ENCODE measurements at places on chromosomes 2 and 18.

GRCh38 chr2:8626572-8626971 lies 55.3 kb upstream of the ID2 start:
- DNase-seq = no peak

- peak; percentile 72 for DNase-seq
Observed at GRCh38 chr18:39840406-39840805, 2114.6 kb upstream of the PIK3C3 start.

- no peak for DNase-seq
Observed at GRCh38 chr2:1784986-1785617, 40.8 kb upstream of the PXDN start.

DNA sequence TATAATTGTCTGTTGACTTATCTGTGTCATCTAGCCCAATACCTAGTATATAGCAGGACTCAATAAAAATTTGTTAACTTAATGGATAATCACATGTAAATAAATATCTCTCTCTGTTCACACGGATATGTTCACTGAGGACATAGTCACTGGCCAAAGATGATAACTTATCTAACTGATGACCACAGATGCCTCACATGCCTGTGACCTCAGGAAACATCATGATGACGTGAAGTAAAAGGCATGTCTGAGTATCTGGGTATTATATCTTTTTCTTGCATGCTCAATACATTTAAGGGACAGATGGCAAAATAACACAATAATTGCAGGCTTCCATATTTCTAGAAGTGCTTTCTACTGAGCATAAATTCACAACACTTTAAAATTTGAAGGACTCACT lies 41.4 kb upstream of the PARD3B start:
- DNase-seq = no peak

GRCh38 chr2:216287251-216287650 lies 85.0 kb downstream of the MARCHF4 start:
- DNase-seq = no peak

DNA sequence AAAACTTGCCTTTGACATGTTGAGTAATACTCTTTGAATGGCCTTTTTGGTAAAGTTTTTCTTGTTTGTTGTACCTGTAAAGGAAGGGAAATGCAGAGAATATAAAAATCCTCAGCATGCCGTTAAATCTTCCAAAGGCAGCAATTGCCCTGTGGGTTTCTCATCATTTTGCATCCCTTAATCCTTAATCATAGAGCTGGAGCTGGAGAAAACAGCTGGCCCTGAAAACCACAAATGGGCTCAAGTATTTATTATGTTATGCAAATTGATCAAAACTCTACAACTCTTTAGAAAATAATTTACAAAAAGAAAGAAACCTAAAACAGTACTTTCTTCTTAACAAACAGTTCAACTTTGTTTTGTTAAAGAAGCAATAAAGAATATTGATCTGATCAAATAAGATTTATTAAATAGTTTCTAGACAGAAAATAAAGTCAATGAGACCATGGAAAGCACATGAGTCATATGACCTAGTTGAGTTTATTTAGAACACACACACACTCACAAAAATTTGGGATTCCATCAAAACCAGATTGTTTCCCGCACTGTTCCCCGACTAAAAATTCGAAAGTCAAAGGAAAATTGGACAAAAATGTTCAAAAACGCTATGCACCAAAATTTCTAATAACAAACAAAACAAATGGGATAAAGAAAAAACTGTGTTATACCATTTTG lies 309.0 kb downstream of the GULP1 start:
- DNase-seq = peak; percentile 31

DNA sequence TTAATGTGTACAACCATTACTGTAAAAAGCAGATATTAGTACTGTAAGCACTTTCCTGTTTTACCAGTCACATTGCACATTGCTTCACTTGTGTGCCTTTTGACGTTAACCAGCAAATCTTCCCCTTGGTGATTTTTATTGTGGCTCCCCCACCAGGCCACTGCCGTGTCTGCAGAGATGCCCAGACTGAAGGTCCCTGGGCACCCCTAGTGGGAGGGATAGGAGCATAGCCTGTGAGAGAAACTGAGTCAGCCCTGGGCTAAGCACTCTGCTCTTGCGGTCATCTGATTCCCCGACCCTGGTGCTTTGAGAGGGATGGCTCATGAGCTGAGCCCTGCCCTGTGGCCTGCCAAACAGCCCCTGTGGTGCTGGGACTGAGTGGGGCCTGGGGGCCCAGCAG lies 73.4 kb downstream of the INPP4A start:
- no peak for DNase-seq

GRCh38 chr18:63002305-63002704 lies 287.0 kb downstream of the PHLPP1 start:
- no peak for DNase-seq

DNA sequence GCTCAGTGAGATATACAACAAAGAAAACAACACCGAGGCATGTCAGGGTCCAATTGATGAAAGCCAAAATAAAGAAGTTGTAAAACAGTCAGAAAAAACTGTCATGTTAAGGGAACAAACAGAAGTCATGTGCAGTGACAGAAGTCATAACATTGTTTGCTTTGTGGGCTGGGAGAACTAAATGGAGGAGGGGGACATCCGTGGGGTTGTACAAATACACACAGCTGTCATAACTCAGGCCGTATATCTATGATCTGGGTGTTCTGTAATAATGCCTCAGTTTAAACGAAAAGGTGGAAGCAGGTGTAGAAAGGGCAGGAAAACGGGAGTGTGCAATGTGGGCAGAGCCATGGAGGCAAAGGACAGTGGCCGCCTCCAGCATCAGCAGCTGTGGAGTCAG lies 27.3 kb downstream of the TIMM21 start:
- DNase-seq = no peak

- no peak for DNase-seq
Observed at GRCh38 chr2:85185431-85185940, 52.3 kb downstream of the TCF7L1 start.

DNA sequence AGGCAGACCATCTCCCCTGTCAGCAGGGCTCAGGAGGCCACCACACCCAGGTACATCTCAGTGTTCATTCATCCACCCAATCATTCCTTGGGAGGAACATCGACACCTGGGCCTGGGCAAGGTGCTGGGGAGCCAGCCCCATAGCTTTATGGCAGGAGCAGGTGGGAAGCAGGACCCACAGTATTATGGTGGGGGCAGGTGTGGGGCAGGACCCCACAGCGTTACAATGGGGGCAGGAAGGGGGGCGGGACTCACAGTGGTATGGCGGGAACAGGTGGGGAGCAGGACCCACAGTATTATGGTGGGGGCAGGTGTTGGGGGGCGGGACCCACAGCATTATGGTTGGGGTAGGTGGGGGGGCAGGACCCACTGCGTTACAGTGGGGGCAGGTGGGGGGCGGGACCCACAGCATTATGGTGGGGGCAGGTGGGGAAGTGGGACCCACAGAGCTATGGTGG lies 128.9 kb upstream of the HS6ST1 start:
- no peak for DNase-seq

DNA sequence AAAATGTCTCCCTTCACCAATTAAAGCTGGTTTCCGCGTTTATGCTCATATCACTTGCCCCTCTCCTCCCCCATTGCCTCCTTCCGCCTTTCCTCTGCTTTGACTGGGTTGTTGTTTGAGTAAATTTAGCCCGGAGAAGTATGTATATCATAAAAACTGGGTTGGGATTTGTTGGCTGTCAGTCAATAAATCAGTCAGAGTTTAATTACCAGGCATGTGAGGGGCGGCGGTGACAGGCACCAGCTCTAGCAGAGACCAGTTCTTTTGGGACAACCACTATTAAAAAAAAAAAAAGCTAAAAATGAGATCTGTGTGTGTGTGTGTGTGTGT lies 382.4 kb upstream of the SMIM21 start:
- no peak for DNase-seq

DNA sequence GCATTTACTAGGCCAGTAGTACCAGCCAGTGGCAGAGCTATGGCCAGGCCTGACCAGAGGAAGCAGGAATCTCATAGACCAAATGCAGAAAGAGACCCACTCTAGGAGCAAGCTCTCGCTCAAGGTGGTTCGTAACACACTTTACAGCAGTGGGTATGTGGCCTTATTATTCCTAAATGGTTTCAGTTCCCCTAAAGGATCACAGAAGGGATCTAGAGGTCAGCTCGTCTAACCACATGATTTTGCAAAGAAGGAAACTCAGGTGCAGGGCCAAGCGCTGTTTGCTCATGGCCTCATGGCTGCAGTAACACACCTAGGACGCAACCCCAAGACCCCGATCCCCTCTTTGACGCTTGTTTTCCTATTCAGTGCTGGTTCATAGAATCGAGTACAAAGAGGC lies 65.5 kb upstream of the ATG16L1 start:
- no peak for DNase-seq

- no peak for DNase-seq
Observed at GRCh38 chr2:214294426-214294825, 116.4 kb upstream of the VWC2L start.

- DNase-seq = no peak
Observed at GRCh38 chr2:38127277-38127676, 51.3 kb upstream of the CYP1B1 start.

DNA sequence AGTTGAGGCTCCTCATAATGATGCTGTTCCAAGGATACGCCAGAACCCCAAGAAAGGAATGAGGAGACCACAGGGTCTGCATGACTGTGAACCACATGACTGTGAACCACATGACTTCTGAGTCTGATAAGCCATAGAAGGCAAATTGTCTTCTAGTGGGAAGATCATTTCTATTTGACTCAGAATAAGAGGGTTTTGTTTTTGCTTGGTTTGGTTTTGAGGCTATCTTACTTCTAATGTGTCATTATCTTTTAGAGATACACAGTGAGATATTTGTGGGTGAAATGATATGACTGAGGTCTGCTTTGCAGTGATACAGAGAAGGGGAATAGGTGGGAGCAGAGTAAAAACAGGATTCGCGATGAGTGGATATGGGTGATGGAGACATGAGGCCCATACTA lies 28.9 kb upstream of the BCL2L11 start:
- no peak for DNase-seq

GRCh38 chr18:75752740-75753263 lies 325.3 kb upstream of the SMIM21 start:
- no peak for DNase-seq

DNA sequence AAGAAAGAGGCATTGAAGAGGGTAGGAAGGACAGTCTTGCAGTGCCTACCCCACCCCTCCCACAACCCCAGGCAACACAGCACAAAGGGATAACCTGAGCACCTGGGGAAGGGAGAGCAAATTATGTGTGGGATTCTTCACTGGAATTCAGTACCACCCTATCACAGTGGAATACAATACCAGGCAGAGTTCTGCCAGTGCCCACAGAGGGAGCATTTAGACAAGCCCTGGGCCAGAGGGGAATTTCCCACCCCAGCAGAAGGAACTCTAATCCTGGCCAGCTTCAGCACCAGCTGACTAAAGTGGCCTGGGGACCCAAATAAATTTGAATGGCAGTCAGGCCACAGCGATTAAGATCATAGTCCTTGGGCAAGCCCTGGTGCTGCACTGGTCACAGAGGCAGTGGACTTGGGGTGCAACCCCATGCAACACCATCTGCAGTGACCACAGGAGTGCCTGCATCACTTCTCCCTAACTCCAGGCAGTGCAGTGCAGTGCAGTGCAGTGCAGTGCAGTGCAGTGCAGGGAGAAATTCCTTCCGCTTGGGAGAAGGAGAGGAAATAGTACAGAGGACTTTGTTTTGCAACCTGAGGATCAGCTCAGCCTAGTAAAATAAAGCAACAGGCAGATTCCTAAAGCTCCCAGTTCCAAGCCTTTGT lies 147.8 kb upstream of the SRD5A2 start:
- no peak for DNase-seq

- no peak for DNase-seq
Observed at GRCh38 chr2:6992794-6993228, 75.6 kb downstream of the RNF144A start.

Measured in skeletal muscle cell (primary cell).